ENCODE measurements at places on chromosomes 12 and 14. TPM values are rescaled to one million over a fixed set of nuclear protein-coding genes. Genes with fewer than 3 reads are reported as not detected.

The ADGRD1 gene
- 0.68 TPM for total RNA-seq

The TAS2R31 gene
- total RNA-seq = 1.9 TPM

The ST8SIA1 gene
- 4.7 TPM for total RNA-seq

The PPP1R36 gene
- total RNA-seq = 0.47 TPM

The GALNT16 gene
- not detected for total RNA-seq

The IRAK3 gene
- total RNA-seq = not detected

The ASB2 gene
- total RNA-seq = not detected

Data from MCF 10A (cell line).